Pancreas (tissue), 10 donors: ENCODE measurements at places on chromosomes 1 and 21. TPM values are rescaled to one million over a fixed set of nuclear protein-coding genes. Genes with fewer than 3 reads are reported as not detected.

DNA sequence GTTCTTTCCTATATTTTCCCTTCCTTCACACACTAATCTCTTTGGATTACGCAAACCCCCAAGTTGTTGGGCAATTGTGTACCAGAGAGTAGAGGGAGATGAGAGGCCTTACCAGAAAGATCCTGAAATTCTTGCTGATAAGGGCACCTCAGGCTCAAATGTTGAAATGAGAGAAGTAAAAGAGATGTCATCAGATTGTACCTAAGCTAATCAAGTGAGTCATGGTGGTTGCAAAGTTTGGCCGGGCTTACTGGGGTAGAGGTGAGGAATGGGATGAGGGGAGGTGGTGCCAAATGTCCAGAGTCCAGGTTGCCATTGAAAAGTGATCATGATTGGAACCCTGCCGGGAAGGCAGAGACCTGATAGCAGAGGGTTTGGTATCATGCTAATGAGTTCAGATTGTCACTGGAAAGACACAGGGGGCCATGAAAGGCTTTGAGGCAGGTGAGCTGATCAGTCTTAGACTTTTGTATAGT, 43.1 kb downstream of the OPTC start:
- peak; percentile 79 for DNase-seq

- no peak for DNase-seq
These were observed 6.5 kb upstream of the CTSE start for GRCh38 chr1:206030191-206030590.

The GNG4 gene
- 7.8 TPM for total RNA-seq

DNA sequence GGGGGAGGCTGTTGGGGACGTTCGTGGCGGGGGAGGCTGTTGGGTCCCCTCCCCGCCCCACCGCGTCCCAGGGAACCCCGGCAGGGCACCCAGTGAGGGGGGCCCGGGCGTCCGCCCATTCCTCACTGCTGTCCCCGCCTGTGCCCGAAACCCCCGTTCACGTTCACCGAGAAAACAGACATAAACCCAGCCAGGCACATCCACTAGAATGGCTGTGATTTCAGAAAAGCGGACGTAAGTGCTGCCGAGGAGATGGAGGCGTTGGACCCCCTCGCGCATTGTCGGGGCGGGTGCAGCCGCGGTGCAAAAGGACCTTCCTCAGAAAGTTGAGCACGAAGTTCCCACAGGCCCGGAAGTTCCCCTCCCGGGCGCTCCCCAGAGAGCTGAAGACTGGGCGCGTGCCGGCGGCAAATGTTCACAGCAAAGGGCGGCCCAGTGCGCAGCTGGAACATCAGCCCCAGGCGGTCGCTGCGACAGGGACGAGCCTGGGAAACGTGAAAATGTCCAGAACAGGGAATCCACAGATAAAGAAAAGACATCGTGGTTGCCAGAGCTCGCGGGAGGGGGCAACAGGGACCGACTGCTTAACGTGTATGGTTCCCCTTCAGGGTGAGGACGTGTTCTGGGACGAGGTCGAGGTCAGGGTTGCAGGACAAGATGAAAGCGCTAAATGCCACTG, 18.5 kb upstream of the SAMD11 start:
- DNase-seq: peak; percentile 76

DNA sequence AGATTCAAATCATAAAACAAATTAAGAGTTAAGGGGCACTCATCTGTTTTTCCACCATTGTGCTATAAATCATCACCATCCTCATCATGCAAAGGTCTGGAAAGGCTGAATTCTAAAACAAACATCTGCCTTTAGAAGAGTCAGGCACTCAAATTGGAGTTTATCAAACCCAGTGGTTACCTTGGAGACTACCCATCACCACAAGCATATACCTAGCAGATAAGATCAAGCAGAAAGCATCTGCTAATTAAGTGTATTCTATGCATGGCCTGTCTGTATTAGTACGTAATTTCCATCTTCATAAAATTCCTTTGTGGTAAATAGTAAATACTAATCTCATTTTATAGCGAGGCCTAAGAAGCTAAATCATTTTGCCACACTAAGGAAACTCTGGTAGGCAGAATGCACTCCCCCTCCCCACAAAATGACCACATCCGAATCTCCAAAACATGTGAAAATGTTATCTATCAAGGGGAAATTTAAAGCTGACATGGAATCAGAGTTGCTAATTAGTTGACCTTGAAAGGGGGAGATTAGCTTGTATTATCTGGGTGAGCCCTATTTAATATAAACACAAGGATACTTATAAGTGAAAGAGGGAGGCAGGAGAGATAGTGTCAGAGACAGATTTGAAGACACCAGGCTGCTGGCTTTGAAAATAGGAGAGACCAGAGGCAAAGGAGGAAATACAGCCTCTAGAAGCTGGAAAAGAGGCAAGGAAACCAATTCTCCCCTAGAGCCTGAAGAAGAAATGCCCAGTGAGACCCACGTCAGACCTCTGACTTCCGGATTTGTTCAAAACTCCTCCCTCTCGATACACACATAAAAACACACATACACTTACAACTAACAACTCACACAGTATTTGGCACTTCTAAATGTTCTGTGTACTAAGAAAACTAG, 23.2 kb downstream of the ARID4B start:
- no peak for DNase-seq

DNA sequence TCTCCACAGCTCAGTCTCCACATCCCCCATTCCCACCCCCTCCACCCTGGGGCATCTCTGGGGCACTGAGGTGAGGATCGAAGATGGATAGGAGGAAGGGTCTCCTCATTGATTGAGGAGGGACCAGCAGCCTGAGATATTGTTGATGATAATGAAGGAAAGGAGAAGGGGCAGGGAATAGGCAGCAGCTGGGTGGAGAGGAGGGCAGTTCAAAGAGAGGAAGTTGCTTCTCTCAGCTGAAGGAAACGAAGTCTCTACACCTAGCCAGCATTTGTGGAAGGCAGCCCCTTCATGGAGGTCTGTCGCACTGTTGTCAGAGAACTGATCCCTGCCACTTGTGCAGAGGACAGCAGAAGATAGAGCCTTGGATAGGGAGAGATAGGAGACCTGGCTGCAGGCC, 5.7 kb downstream of the KNCN start:
- DNase-seq: no peak

DNA sequence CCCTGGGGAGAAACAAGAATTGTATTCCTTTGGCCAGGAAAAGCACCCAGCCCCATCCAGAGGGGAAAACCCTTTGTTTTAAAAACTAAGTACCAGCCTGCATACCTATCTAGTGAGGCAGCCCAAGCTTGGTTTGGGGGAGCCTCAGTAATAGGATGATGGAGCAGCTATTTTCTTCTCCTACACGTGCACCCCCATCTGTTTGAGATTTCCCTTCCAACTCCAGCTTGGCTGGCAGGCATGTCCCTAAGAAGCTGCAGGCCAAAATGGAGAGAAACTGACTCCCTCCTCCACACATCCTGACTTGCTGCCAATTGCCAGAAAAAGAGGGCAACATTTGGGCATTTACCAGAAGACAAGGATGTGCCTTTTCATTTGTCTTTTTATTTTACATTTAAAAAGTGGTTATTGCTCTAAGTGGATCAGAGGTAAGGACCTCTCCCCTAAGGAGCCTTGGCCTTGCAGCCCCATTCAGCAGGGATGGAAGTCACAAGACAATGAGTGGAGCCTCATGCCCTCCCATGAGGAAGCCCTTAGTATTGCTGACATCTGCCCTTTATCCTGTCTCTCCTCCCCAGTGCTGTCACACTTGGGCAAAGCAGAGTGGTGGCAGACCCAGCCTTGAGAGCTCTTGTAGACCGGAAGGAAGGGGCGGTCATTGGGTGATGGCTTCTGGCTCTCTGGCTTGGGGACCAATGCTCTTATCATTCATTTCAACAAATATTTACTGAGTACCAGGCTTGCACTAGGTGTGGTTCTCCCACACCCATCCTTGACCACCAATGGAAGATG, 8.6 kb downstream of the FNDC5 start:
- DNase-seq: no peak

DNA sequence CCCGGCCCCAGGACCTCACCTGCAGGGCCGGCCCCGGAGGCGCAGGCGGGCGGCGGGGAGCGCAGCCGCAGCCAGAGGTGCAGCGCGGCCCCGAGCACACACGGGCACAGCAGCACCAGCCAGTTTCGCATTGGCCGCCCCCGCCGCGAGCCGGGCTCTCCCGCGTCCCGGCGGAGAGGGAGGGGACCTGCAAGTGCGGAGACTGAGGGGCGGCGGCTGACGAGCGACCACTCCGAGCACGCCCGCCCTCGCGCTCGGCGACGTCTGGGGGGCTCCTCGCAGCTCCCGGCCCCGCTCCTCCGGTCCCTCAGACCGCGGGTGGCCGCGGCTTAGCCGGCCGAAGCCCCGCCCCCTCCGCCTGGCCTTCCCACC, at the start of gene B3GALNT2:
TSS of gene B3GALNT2 (minus strand) at position 331 of the 372 bp plus-strand sequence. CDS start at position 131, 200 bp downstream.
- no peak for DNase-seq

DNA sequence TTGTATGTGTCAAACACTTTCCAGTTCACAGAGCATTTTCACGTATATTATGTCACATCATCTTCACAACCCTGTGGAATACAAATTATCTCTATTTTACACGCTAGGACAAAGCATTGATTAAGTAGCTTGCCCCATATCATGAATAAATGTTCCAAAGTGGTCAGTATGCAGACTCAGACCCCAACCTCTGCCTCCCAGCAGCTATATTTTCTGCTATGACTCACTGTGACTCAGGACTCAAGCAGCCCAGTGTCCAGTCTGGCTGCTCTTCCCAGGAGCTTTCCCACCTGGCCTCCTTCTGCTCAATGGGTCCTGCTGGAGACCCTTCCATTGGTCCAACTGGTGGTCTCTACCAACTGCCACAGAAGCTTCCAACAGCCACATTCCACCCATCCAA, 56.0 kb upstream of the RAP1A start:
- no peak for DNase-seq

DNA sequence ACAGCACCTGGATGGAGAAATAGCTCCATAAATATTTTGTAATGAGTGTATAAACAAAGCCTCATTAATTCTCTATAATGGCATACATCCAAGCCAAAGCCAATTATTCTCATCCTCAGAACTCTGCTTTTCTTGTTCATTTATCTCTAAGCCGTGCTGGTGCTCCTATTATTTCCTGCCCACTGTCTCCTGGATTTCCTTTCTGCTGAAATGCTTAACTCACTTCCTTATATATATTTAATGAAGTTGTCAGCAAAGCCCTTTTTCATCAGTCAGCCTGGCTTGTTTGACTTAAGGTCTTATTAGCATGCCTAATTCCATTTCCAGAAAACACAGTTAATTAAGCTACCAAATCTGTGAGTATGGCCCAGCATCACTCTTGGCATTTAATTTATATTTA, 93.4 kb downstream of the SLC25A24 start:
- no peak for DNase-seq

The TBX15 gene
- 0.09 TPM for total RNA-seq

The LGR6 gene
- 0.06 TPM for total RNA-seq

DNA sequence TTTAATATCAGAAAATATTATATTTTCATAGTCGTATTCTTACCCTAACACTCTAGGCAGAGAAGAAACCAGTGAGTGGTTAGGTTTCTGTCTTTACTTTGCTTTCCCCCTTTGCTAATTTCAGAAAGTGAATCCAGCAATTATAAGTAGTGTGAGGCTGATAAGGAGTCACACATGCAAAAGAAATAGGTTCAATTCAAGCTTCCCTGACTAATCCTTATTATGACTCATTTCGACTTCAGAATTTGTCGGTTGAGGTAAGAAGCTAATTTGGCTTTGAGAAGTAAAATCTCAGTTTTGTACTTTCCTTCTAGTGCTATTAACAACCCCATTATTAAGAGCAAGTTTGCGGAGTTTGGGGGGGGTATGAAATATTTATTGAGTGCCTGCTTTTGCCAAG, 22.4 kb downstream of the ESRRG start:
- no peak for DNase-seq

The CATSPERE gene
- 0.32 TPM for total RNA-seq

GRCh38 chr1:47208374-47208850, 18.6 kb upstream of the PDZK1IP1 start:
- no peak for DNase-seq

DNA sequence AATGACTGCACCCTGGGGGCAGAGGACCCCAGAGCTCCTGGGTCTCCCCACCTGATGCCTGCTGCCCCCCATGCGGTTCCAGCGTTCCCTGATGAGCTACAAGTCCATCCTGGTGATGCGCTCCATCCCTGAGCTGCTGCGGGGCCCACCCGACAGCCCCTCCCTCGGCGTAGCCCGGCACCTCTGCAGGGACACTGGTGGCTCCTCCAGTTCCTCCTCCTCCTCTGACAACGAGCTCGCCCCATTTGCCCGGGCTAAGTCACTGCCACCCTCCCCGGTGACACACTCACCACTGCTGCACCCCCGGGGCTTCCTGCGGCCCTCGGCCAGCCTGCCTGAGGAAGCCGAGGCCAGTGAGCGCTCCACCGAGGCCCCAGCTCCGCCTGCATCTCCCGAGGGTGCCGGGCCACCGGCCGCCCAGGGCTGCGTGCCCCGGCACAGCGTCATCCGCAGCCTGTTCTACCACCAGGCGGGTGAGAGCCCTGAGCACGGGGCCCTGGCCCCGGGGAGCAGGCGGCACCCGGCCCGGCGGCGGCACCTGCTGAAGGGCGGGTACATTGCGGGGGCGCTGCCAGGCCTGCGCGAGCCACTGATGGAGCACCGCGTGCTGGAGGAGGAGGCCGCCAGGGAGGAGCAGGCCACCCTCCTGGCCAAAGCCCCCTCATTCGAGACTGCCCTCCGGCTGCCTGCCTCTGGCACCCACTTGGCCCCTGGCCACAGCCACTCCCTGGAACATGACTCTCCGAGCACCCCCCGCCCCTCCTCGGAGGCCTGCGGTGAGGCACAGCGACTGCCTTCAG, 35.5 kb downstream of the TRIM11 start:
- peak; percentile 79 for DNase-seq

DNA sequence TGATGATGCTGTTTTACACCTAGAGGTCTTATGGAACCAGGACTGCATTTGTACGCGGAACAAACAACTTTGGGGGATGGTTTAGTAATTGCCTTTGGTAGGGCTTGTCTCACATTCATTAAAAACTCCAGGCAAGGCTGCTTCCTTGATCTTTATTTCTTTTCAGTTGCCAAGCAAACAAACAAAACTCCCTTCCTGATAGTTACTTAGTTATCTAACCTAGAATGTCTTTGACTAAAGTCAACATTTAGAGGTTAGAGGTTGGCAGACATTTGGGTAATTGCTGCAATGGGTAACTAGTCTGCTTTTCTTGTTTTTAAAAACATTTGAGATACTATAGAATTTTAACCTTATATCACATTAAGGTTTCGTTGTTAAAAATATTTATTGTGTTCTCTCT, 500.9 kb upstream of the PTBP2 start:
- no peak for DNase-seq

GRCh38 chr1:212267460-212267859, 17.8 kb upstream of the PPP2R5A start:
- DNase-seq: no peak

DNA sequence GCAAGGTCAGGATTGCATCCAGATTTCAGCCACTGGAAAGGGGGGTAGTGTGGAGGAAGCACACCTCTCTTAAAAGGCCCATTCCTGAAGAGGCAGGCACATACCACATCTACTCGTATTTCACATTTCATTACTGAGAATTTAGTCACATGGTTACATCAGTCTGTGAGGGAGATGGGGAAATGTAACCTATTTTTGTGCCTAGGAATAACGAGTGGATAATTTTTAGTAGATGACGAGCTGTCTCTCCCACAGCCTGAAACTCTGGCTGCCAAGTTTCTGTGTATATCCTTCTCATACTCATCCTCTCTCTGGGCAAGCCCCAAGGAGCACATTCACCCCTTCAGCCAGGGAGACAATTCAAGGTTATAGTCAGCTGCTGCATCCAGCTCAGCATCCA, 10.3 kb upstream of the C21orf91 start:
- DNase-seq: no peak

The UBE2U gene
- total RNA-seq: not detected
